Activated CD8-positive, alpha-beta memory T cell treated with anti-CD3 and anti-CD28 coated beads, Interleukin-2, amount 50 U/mL, for 4 hours (primary cell): ENCODE measurements at places on chromosomes 6 and 20.

- DNase-seq = no peak
These were observed 43.6 kb downstream of the RIOK1 start for GRCh38 chr6:7433121-7433617.

DNA sequence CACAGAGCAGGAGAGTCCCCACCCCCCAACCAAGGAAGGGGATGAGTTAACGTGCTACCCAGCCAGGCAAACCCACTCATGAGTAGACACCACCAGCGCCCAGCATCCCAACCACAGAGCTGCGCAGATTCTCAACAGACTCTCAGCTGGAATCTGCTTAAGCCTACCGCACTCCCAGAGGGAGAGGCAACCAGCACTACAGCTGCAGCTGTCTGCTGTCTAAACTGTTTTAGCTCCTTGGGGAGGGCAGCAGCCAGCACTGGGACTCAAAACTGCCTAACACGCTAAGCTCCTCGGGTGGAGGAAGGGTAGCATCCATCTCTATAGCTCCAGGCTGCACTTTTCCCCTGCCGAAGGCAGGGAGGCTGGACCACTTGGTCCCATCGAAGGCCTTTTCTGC, 539.8 kb downstream of the EPHA7 start:
- DNase-seq = no peak

DNA sequence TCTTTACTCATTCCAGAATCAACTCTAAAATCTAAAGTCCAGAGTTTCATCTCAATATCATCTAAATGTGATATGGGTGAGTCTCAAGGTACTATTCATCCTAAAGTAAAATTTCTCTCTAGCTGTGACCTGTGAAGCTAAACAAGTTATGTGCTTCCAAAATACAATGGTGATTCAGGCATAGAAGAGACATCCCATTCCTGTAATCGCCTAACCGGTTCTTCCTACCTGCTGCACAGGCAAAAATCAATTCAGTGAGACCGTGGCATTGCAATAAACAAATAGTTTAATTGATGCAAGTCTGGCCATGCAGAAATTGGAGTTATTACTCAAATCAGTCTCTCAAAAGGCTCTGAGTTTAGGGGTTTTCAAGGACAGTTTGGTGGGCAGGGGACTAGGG, 232.8 kb downstream of the UBE3D start:
- DNase-seq = no peak

DNA sequence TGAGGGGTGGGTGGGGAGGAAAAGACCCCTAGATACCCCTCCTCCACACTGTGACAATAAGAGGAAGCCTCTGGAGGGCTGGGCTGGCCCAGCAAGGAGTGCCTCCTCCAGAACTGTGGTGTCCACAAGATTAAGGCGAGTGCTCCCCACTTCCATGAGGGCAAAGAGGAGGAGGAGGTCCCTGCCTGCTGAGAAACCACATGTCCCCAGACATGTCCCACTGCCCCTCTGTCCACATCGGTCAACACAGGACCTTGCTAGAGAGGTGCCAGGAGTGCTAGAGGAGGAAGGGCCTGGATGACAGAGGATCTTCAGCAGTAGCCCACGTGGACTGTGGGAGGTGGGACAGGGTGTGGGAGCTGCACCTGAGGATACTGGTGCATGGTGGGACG, 3.1 kb downstream of the RAET1G start:
- DNase-seq = no peak
